ENCODE measurements at places on chromosomes 2 and 18.

- no peak for DNase-seq
Observed at GRCh38 chr2:71379086-71379485, 47.5 kb downstream of the ZNF638 start.

- no peak for DNase-seq
Observed at GRCh38 chr2:72084584-72084976, 63.1 kb downstream of the CYP26B1 start.

DNA sequence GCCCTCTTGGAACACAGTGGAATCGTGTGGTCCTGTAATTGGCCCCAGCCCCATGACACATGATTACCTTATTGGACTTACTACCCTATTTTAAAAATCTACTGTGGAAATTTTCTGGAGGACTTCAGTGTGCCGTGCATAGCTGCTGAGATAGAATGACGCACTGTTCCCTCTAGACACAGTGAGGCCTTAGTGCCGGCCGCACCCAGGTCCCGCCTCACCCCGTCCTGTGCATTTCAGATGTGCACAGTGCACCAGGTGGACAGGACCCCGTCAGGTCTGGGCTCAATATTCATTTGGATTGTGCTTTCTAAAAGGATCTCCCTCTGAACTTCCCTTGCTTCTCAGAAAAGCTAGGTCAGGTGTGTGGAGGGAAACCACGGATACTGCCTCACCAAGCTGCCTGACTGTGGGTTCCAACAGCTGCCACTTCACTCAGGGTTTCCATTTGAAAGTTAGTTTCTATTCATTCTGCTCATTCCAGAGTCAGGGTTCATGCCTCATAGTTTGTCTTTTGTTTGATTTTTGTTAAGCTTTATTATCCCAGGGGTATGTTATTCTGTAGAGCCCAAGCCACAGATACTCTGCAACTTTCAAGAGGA, 155.8 kb downstream of the PTGR3 start:
- DNase-seq = no peak

DNA sequence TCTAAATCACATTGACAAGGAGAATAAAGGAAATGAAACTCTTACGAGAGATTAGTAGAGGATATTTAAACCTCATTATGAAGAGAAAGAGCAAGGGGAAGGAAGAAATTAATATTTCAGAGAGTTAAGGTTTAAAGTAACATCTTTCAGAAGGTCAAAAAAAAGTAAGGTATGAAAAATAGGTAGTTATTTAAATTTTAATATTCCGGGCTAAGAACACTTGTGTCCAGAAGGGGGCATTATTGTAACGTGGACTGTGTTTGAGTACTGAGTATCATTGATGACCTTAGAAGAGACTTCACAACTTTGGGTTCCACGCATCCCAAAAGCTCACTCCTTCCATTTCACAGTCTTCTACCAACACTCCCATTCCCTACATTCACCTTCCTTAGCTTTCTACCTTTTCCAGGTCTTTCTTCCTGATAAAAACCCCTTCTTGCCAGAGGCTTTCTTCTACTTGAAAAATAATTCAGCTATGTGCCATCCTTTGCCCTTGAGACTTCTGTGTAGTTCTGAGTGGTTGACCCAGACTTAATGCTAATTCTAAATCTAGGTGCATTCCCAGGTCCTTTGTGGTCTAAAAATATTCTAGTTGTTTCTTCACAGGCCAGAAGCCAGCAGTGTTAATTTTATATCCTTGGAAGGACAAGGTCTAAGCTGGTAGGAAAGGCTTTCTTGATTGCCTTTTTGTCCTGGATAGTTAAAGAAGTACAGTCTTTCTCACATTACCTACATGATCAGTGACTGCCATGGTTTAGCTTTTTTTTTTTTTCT, 16.5 kb downstream of the DYNC1I2 start:
- no peak for DNase-seq

DNA sequence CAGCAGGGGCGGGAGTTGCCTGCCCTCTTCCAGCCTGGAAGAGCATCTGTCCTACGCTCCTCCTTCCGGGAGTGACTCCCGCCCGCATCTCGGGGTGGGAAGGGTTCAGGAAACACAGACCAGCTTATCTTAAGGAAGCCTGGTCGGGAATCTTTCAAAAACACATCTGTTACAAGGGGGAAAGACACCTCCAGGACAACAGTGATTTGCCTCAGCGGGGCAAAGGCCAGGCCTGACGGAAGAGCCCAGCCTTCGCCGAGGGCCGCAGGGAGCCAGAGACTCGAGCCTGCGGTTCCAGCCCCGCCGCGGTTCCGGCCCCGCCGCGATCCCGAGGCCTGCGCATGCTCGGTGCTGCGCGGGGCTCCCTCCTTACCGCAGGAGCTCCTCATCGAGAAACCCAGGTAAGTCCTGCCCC, 38.1 kb upstream of the TGIF1 start:
- peak; percentile 4 for DNase-seq

GRCh38 chr2:128777196-128778035, 458.7 kb upstream of the HS6ST1 start:
- DNase-seq = no peak

- DNase-seq = peak; percentile 64
Observed at GRCh38 chr2:39216346-39217191, 27.2 kb downstream of the CDKL4 start.

DNA sequence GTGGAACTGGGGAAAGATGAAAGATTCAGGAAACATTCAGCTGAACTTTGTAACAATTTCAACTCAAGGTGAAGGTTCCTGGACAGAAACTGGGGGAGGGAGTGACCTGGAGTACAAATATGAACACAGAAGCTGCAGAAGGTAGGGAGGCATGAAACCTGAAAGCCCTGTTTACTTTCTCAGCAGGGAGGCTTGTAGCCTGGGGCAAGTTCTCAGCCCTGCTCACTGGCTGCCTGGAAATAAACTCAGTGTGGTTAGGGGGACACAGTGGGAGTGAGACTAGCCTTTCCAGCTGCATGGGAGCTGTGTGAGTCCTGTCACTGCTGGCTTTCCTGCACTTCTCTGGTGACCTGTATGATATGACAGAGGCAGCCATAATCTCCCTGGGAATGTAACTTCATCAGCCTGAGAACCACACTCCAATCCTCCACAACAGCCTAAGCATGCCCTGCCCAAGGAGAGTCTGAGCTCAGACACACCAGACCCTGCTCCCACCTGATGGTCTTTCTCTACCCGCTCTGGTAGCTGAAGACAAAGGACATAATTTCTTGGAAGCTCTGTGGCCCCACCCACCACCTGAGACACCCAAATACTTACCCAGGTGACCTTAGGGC, 77.0 kb downstream of the ZSWIM2 start:
- DNase-seq = no peak

GRCh38 chr2:130766037-130766436, 10.7 kb downstream of the AMER3 start:
- DNase-seq = no peak

- DNase-seq = no peak
Observed at GRCh38 chr18:79452190-79452990, 56.7 kb downstream of the NFATC1 start.

Measured in activated CD4-positive, CD25-positive, alpha-beta regulatory T cell (primary cell).